BJ (cell line): ENCODE measurements at places on chromosomes 4 and X.

GRCh38 chr4:113145519-113146291 lies 96.3 kb downstream of the ANK2 start:
- DNase-seq: no peak

GRCh38 chr4:125847518-125847917 lies 532.8 kb downstream of the FAT4 start:
- no peak for DNase-seq

GRCh38 chr4:26594778-26595177 lies 10.9 kb downstream of the TBC1D19 start:
- DNase-seq: no peak

DNA sequence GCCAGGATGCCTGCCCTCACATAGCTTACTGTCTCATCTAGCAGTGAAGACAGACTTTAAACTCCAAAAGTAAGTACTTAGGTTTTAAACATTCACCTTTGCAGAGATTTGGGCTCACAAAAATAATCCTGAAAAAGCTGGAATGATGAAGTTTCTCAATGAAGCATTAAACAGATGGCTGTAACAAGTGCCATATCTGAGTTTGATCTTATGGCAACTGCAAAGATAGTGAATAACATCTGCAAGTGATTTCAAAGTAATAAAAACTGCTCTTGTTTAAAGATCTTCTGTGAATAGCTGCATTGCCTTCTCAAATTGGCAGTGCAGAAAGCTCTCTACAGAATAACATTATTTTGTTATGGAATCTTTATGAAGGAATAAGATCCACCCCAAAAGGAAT lies 271.2 kb upstream of the SMIM31 start:
- DNase-seq: no peak

DNA sequence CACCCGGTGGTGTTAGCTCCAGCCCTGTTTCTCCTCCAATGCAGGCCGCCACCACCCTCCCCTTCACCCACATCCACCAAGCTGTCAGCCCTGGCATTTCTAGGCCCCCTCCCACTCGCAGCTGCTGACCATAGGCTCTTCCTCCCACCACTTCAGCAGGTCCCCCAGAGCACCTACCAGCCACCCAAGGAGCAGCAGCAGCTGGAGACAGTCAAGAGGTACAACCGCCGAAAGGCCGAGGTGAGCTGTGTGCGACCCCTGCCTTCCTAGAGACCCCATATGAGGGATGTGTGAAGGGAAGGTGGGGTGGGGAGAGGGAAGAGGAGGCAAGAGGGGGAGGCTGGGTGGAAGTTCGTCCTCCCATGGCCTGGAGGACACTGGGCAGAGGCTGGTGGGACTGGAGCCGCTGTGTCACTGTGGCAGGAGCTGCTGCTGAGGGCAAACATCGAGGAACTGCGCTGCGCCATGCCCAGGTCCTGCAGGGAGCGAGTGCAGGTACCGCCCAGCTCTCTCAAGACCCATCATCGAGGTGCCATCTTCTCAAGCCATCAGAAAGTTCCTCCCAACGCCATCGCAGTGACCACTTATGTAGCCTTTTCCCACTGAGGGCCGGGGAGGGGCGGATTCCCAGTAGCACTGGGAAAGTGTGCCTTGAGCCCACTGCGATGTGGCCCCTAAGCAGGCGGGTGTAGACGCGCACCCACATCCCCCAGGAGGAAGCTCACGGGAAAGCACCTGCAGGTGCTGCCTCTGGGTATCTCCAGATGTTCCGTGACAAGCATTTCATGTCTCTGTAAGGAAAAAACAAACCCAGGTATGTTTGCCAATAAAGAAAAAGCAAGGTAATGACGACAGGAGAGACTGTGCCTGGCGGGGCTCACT lies 19.2 kb upstream of the RNF4 start:
- DNase-seq: no peak

DNA sequence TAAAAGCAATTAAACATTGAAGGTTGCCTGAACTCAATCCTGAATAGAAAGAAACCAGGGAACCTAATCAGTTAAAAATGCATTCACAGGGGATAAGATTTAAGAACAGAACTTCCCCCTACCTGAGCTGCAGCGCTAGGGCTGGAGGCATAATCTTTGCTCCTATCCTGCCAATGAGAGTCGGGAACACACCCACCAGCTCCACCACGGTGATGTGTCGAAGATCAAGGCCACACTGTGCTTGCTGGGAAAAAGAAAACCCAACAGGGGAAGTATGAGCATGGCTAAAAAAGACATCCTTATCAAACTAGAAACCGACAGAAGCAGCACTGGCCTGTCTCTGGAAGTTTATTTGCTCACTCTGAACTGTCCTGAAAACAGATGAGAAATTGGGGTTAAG lies 66.3 kb downstream of the SRPX start:
- DNase-seq: no peak
